NCI-H1417 treated with DMSO at 0.1 percent for 48 hours (cell line): ENCODE measurements at places on chromosomes 3 and 15.

- no peak for DNase-seq
These were observed 11.7 kb upstream of the NR2E3 start for GRCh38 chr15:71798641-71799040.

- no peak for DNase-seq
These were observed at the start of gene HSPBAP1 for GRCh38 chr3:122793568-122794416. HSPBAP1 (minus strand) TSS chr3:122793831; CDS start chr3:122793680, 151 bp downstream.

DNA sequence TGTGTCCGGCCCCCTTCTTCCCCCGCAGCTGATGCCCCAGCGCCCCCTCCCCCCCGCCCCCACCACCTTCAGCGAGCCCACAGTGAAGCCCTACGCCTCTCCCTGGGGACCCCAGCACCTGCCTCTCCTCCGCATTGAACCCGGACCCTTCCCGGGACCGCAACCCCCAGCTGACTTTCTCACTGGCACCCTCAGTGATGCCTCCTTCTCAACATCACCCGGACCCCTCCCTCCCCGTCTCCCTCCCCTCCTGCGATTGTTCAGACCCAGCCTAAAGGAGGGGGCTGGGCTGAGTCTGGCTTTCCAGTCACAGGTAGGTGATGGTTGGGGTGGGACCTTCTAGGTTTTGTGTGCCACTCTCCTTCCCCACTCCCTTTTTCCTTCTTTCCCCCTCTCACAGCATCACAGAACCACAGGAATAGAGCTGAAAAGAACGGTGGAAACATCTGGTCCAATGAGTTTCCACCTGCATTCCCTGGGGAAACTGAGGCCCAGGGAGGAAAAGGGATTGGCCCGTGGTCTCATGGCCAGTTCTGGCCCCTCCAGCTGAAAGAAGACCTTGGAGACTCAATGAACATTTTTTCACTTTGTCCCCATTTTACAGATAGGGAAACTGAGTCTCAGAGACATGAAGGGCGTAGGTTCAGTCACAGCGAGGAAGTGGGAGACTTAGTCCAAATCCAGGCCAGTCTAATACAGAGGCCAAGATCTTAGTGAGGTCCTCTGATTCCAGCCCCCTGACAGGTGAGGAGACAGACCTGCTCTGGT is 828 bp downstream of the CAND2 start:
- no peak for DNase-seq

- no peak for DNase-seq
These were observed 631 bp upstream of the CNBP start for GRCh38 chr3:129184396-129184657.

GRCh38 chr3:184184546-184185230 is 1.3 kb upstream of the ABCF3 start:
- DNase-seq: no peak

DNA sequence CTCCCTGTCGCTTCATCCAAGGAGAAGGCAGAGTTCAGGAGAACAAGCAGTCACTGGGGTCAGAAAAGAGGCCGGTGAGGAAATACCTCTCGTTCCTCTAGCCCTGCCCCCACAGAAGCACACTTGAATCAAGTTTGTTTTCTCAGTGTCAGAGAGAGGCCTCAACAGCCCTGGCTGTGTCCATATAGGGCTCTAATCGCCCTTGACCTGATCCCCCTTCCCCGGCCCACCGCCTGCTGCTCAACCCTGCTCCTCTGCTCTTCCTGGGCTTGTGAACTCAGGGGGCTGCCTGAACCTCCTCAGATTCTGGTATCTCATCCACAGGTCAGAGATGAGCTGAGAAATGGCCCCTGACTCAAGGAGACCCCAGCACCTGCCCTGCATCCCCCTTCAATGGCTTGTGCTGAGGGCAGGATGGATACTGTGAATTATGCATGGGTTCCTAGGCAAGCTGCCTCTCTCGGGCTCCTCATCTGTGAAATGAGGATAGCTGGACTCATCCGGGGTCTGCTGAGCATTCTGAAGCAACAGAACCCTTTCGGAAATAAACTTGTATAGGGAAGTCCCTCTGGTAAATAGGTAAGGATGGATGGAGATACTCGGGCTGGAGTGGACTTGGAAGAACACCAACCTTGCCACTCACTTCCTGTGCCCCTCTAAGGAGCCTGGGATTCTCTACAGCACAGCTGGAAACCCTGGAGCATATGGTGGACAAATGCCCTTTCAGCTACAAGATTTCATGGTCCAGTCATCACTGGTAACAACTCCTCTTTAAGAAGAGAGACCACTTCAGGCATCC is 147.5 kb downstream of the STT3B start:
- DNase-seq: no peak

GRCh38 chr15:25240461-25241021 is 198.3 kb downstream of the UBE3A start:
- DNase-seq: no peak

- DNase-seq: no peak
These were observed 34.6 kb downstream of the GNB4 start for GRCh38 chr3:179416681-179417080.

DNA sequence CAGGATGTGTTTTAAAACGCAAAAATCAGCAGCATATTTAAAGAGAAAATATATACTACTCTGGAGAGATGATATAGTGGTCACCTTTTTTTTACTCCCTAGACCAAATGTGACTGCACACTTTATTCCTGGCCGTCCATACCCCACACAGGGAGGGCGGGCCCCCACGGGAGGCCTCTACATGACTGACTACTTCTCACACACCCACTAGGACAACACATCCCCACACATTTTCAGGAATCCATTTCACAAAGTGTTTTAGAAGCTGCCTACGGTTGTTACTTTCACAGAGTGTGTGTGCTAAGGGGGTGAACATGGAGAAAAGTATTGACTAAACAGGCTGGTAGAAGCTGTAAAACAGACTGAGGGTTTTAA is 67.9 kb downstream of the CHSY1 start:
- DNase-seq: no peak

- DNase-seq: no peak
These were observed 41.1 kb downstream of the ACAA1 start for GRCh38 chr3:38095669-38096483.

DNA sequence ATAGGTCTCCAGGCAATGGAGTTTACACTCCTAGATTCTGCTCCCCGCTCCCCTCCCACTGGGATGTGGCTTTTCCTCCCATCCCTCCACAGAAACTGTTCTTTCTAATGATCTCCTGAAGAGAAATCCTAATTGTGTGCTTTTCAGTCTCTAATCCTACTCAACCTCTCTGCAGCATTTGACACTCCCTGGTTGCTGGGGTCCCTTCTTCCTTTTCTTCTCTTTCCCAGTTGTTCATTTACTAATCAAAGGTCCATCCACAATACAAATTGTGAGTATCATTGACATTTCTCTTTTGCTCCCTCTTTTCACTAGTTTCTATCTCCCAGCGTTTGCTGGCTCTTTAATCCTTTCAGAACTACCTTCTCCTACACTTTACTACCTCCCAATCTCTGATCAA is 6.5 kb upstream of the MYH15 start:
- DNase-seq: no peak

- DNase-seq: no peak
These were observed 9.7 kb downstream of the EPHB1 start for GRCh38 chr3:134804508-134805480.

DNA sequence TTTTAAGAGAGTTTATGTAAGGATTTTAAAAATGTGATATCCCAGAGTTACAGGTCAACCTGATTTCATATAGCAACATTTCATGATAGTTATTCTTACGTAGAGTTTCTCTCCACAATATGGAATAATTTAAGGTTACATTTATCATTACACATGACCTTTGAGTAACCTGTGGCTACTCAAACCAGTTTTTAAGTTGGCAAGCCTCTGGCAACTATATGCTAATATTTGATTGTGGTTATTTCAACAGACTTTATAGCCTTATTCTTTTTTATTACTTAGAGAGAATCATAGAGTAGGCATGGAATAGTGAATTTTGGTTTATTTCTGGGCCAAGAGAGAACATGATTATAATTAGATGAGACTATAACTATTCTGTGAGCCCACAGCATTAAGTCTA is 504.9 kb downstream of the NLGN1 start:
- no peak for DNase-seq

DNA sequence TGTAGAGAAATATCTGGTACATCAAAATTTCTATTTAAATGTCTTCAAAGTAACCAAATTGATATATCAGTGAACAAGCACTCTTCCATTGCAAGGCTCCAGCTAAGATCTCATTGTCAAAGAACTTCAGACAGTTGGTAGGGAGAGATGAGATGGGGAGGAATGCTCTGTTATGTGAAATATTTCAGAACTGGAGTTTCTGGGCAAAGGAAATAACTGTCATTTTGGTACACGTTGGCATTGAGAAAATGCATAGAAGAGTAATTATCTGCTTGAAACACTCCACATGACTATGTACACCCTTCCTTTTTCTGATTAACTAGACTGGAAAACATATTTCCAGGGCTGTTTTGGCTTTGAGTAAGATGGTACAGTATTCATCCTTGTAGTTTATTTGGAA is 297.5 kb upstream of the RASGRP1 start:
- no peak for DNase-seq

DNA sequence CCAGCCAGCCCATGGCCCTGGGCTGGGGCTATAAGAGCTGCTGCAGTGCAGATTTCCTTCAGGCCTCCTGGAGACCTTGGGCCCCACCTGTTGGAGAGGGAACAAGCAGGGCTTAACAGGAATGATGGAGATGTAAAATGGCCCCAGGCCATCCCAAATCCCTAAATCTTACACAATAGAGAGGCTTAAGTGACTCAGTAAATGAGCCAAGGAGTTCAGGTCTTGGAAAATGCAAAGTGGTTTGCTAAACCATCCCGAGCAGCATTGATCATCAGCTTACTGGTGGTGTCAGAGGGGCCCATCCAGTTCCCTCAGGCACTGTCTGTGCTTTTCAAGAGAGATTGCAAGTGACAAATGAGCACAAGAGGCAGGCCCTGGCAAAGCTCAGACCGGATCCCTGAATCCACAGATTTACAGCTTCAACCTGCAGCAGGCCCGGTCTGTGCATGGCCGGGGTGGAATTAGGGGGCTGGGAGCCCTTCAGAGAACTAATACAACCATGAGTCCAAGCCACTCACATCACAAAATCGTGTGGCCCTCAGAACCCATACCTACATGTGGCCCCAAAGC is 325.4 kb downstream of the UACA start:
- no peak for DNase-seq

DNA sequence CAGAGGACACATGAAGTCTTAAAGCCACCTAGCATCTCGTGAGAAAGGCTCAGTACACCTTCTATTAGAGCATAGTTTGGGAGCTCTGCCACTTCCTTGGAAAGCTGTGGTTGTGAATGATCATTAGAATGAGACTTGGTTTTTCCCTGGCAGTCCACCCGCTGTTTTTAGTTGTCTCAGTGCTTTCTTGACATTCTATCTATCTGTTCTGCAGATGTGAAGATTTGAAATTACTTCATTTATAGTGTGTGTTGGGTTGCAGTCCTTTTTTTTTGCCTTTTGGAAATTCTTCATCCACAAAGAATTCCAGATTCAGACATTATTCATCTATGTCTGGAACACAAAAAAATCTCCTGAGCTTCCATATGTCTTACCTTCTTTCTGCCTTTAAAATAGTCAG is 23.7 kb downstream of the PPP2R3A start:
- no peak for DNase-seq

GRCh38 chr3:50268703-50269451 is at the start of gene SEMA3B:
SEMA3B (plus strand) TSS chr3:50269147; CDS start chr3:50269241, 94 bp downstream.
- no peak for DNase-seq

DNA sequence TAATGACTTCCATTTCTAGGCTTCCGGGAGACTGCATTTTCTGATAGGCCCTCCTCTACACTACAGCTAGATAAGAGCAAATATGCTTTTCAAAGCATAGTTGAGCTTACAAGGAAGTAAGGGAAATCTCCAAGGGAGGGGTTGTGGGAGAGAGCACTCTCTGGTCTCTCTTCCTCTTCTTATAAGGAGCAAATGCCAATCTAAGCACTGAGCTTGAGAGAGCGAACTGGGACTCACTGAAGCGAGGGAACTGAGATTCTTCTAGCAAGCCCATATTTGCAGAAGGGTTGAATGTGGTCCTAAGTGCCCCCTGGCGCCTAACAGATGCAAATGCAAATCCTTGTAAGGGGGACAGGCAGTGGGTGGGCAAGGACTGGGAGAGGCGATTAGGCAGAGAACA is 164.8 kb downstream of the ERC2 start:
- no peak for DNase-seq

DNA sequence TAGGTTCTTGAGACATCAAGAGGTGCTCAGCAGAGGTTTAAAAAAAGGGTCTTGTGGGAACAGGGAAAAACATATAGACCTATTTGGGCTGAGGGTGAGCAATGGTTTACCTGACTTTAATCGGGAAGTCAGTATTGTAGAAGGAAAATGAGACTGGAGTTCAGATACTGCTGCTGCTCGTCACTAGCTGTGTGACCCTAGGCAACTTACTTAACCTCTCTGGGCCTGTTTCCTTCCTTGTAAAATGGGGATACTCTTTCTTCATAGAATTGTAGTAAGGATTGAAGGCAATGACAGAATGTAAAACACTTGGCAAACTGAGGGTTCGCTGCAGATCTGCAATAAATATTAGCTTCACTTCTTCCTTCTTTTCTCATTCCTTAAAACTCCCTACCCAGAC is 327.5 kb upstream of the PROK2 start:
- no peak for DNase-seq

DNA sequence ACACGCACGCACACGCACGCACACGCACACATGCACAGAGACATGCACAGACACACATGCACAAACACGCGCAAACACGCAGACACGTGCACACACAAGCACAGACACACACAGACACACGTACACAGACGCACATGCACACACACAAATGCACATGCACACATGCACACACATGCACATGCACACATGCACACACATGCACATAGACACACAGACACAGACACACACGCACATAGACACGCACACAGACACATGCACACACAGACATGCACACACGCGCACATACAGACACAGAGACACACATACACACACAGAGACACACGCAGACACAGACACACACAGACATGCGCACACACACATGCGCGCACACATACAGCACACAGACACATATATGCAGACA is 26.4 kb upstream of the PIGZ start:
- no peak for DNase-seq

DNA sequence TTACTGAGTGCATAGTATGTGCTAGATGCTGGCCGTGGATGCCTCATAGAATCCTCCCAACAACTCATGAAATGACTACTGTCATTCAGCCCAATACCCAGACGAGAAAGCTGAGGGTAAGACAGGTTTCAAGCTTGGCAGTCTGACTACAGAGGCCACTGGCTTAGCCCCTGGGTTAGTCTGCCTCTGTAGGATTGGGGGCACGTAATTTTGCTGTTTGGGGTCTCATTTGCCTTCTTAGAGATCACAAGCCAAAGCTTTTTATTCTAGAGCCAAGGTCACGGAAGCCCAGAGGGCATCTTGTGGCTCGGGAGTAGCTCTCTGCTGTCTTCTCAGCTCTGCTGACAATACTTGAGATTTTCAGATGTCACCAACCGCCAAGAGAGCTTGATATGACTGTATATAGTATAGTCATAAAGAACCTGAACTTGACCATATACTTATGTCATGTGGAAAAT is 1.0 kb upstream of the CCR5 start:
- no peak for DNase-seq

DNA sequence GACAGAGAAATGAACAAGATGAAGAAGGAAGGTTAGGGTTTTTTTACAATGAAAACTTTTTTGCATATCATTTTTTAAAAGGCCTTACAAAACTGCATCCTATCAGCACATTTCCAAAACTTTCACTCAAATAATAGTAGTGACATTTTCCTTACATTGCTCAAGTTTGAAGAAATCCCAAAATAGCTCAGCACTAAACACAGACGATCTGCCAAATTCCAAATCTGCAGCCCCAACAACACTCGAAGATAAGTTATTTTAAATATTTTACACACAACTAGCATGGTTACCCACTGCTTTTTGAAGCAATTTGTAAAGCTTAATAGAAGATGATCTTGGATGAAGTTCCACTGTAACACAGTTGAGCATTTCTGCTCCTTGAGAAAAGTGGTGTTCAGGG is 535.6 kb upstream of the ALCAM start:
- DNase-seq: no peak
